ENCODE measurements at places on chromosomes 7 and 10. TPM values are rescaled to one million over a fixed set of nuclear protein-coding genes. Genes with fewer than 3 reads are reported as not detected.

- DNase-seq: no peak
These were observed 70.6 kb downstream of the AP3M1 start for GRCh38 chr10:74079936-74080590.

- peak; percentile 74 for DNase-seq
These were observed 8.9 kb upstream of the TRIM8 start for GRCh38 chr10:102635377-102635776.

GRCh38 chr7:5426226-5426475 lies 2.5 kb upstream of the TNRC18 start:
- DNase-seq: no peak

- no peak for DNase-seq
These were observed 42.9 kb downstream of the MALSU1 start for GRCh38 chr7:23341846-23342598.

DNA sequence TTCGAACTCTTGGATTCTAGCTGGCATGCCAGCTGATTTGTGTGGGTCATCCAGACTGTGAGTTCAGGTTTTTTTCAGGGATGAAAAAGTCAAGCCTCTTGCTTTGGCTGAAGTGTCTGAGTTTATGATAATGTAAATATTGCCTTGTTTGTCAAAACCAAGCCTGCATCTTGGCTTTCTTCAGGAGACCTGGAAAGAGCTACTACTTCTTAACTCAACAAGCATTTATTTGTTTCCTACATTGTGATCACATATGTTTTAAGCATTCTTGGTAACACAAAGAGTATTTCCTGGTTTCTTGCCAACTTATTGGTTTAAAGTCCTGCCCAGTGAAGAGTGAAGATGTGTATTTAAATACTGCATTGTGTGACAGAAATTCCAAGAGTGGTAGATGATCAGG lies 407.1 kb downstream of the LRMDA start:
- no peak for DNase-seq

DNA sequence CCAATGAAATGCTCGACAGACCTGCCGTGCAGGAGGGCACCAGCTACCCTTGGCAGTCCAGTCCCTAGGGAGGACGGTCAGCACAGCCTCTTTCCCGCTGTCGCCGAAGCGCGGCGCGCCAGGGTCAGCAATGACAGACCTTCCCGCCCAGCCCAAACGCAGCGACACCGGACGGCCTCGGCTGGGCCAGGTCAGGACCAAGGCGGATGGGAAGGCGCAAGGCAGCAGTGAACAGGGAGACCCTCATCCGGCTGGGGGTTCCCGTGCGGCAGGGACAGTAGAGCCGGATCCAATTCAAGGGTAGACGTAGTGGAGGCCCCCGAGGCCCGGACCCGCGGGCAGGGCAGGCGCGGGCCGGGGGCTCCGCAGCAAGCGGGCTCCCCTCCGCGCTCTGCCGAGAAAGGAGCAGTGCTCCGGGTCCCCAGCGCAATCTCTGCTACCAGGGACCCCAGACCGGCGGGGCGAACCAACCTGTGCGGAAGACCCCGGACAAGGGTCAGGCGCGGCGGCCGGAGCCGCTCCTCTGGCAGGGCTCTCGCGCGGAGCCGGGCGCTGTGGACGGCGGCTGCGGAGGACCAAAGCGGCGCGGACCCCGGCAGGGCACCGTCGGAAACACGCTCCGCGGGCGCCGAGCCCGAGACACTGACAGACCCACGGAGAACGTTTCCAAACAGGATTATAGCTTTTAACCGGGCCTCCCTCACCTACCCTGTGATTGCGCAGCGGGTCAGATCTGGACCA lies at the start of gene SEC31B:
SEC31B (minus strand) TSS at position 551 of the 741 bp plus-strand sequence. CDS start 2,909 bp downstream, outside the sequence.
- DNase-seq: no peak

DNA sequence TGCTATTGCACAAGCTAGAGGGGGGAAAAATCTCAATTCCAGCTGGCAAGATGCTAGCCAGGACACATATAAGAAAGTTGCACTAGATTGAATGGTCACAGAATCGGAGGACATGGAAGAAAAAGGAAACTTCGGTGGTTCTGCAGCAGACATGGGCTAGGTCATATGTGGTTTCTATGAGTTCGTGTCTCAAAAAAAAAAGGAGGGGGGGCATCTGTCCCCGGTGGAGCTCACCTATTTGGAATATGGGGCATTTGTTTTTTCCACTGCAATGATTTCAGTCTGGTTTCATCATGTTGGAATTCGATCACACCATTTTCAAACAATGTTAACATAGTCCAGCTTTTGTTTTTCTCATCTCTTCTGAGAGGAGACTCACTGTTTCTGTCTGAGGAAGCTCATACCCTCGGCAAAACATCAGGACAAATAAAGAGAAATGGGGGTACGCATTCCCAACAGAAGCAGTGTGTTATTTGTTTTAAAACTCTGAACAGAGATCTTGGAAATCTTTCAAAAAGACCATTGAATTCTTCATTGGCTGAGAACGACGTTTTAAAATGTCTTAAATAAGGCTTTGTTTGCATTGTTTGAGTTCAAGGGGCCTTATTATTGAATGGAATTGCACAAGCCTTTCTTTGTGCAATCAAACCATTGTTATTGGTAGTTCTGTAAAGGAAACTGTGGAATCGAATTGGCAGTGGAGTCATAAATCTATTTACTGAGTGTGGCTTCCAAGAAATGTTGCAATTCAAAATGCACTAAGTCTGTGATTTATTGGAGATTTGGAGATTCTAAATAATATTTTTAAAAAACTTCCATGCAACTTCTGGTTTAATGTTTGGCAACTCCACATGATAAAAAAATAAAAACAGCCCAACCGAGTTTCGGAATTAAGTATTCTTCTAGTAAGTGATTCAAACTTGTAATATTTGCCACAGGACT lies 173.2 kb downstream of the RTKN2 start:
- no peak for DNase-seq

- no peak for DNase-seq
These were observed 134.3 kb upstream of the ASAH2 start for GRCh38 chr10:50385624-50386023.

- DNase-seq: peak; percentile 89
These were observed 5.6 kb upstream of the IFIT2 start for GRCh38 chr10:89296220-89296648.

DNA sequence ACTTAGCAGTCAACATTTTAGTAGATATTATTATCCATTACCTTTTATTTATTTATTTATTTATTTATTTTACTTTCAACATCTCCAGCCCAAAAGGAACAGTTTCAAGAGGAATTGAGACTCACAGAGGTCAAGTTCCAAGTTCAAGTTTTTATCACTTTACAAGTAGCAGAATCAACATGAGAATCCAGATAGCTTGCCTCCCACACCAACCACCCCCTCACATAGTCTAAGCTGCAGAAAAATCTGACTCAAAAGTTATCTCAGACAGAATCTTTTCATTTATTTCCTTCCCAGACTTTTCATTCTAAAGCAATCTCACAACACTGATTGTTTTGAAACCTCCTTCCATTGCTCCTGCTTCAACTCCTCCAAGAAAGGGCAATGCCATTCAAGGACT lies 129.6 kb downstream of the GRM3 start:
- DNase-seq: no peak

DNA sequence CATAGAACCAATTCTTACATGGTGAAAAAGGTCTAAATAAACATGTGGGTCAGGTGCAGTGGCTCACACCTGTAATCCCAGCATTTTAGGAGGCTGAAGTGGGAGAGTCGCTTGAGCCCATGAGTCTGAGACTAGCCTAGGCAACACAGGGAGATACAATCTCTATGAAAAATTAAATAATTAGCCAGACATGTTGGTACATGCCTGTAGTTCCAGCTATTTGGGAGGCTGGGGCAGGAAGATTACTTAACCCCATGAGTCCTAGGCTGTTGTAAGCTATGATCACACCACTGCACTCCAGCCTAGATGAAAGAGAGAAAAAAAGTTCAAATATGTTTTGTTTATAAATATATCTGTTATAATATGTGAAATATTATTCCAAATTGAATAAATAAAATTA lies 643.6 kb downstream of the IPMK start:
- no peak for DNase-seq

DNA sequence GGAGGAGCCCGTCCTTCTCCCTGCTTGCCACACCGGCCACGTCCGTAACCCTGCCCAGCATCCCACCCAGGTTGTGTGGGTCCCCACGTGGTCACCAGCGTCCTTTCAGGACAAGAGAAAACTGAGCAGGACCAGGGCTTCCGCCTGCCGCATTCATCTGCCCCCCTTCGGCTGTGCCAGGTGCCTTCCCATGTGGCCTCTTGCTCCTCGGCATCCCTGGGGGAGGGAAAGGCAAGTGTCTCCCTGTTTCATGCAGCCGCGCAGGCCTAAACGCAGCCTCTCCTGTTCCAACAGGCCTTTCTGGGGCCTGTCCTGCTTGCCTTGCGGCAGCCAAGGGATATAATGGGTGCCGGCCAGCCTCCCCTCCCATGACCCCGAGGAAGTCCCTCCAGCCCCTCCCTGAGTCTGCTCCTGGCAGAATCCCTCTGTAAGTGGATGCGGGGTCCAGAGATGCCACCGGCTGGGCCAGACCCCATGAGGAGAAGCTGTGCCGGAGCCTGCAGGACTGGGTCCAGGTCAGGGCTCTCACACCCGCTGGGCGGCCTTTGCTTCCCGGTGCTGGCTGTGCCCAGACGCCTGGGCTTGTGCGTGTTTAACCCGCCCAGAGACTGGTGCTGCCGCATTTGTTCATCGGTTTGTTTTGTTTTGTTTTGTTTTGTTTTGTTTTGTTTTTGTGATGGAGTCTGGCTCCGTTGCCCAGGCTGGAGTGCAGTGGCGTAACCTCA lies 23.1 kb downstream of the SHH start:
- no peak for DNase-seq

DNA sequence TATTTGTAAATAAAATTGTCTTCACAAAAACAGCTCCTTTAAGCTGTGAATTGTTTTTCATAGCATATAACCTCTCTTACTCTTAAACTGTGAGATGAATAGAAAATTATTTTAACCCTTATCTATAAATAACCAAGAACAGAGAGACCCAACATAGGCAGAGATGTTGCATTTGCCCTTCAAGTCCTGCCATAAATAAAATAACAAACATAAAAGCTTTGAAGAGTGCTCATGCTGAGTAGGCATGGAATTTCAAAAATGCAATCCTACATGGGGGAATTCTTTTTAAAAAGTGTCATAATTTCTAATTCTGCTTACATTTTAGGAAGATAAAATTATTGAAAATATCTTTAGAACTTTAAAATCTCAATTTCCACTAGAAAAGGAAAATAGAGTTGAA lies 124.1 kb upstream of the FERD3L start:
- no peak for DNase-seq

- no peak for DNase-seq
These were observed 103.6 kb downstream of the BTAF1 start for GRCh38 chr10:92027141-92027540.

DNA sequence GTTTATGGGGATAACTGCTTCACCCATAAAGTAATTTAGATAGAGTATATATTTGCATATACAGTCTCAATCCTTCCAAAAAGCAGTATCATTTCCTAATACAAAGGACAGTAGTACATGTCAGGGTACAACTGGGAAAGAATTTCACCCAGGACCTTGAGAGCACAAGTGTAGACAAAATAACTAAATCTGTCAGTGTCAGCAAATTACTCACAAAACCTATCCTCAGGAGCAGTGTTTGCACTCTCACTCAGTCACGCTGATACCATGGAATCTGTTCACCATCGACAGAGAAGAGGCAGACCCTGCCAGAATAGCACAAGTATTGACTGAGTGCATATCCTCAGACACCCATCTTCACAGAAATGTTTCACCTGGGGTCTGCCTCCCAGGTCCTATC lies 554.7 kb upstream of the PHF14 start:
- DNase-seq: no peak

- DNase-seq: peak; percentile 26
These were observed 156.0 kb downstream of the GLI3 start for GRCh38 chr7:42080841-42081586.

GRCh38 chr10:3241274-3241921 lies 68.8 kb upstream of the PITRM1 start:
- DNase-seq: no peak

DNA sequence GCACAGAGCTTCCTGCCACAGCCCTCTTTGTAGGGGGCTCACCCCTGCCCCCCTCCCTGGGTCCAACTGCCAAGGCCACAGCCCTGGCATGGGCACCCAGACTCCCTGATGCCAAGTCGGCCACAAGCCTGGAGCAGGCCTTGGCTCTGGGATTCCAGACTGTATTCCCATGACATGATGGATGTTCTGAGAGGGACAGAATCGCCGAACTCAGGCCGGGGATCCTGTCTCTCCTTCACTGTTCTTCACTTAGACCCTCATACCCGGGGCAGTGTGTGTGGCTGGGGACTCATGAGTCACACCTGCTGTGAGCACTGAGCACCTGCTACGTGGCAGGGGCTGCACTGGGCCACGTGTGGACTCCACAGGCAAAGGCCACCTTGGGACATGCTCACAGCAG lies 7.9 kb downstream of the CALML5 start:
- no peak for DNase-seq

GRCh38 chr7:127239814-127240213 lies 12.9 kb downstream of the GRM8 start:
- no peak for DNase-seq

TMEM229A gene
- not detected for polyA plus RNA-seq

ZNHIT1 gene
- polyA plus RNA-seq: 49.6 TPM

MRPS24 gene
- 112 TPM for polyA plus RNA-seq

JAZF1 gene
- polyA plus RNA-seq: 18.1 TPM

MOGAT3 gene
- polyA plus RNA-seq: not detected

CD36 gene
- polyA plus RNA-seq: 1,135 TPM

ATOH7 gene
- polyA plus RNA-seq: not detected

EIF4EBP2 gene
- 26.3 TPM for polyA plus RNA-seq
